ENCODE measurements at places on chromosomes 16 and 17.

- no peak for DNase-seq
Measured at GRCh38 chr17:81114351-81115093, 50.8 kb upstream of the PVALEF start.

GRCh38 chr16:75726390-75726789, at the start of gene CPHXL:
TSS of gene CPHXL (minus strand) at chr16:75726490. CDS start at chr16:75726442, 48 bp downstream.
- DNase-seq = no peak

- no peak for DNase-seq
Measured at GRCh38 chr17:58865301-58865700, 109.6 kb downstream of the PPM1E start.

DNA sequence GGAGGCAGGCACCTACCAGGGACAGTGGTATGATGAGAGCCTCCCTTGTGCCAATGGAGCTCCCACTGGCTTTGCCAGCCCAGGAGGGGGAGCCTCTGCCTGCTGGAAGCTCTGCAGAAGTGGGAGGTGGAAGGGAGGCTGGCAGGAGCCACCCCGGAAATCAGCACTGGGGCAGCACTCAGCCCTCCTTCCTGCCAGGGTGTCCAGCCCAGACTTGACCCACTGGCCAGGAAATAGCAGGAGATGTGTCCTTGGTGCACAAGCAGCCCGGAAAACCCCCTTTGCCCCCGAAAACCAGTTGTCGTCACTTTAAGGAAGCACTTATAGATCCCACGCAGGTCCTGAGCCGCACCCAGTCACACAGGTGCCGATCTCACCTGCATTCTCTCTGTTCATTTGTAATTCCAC, 49.3 kb upstream of the CACNG4 start:
- no peak for DNase-seq

DNA sequence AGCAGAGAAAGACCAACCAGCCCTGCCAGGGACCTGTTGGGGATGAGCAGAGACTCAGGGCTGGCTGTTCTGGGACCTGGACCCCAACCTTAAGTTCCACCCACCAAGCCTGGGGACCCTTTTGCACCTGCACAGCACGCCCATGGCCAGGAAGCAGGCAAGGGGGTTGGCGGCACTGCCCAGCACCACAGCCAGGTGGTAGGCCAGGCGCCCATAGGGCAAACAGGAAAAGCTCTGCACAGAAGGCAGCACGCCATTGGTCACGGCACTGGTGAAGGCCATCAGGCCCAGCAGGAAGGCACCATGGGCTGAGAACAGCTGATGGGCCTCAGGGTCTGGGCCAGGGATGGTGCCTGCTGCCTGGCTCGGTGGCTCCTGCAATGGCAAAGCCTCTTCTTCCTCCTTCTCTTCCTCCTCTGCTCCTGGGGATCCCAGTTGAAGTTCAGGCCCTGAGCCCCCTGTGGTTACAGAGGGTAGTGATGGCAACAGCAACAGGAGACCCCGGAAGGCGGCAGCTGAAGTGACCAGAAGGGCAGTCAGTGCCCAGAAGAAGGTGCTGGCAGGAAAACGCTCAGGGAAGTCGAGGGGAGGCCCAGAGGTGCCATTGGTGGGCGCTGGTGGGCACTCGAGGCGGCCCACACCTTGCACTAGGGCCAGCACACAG, 1.7 kb downstream of the SLC52A1 start:
- no peak for DNase-seq

- no peak for DNase-seq
Measured at GRCh38 chr16:49431591-49432290, 58.1 kb downstream of the C16orf78 start.

All from stimulated activated CD8-positive, alpha-beta memory T cell treated with anti-CD3 and anti-CD28 coated beads, Interleukin-7, amount 100 ng/mL, for 1 hour (primary cell).